ENCODE measurements at places on chromosomes 1 and 21.

- DNase-seq, result no peak
Observed at GRCh38 chr1:93821423-93822144, 57.4 kb downstream of the DNTTIP2 start.

- DNase-seq, result no peak
Observed at GRCh38 chr1:207866471-207867135, 44.3 kb downstream of the CD34 start.

- DNase-seq, result no peak
Observed at GRCh38 chr1:53658489-53659230, 80.3 kb downstream of the GLIS1 start.

DNA sequence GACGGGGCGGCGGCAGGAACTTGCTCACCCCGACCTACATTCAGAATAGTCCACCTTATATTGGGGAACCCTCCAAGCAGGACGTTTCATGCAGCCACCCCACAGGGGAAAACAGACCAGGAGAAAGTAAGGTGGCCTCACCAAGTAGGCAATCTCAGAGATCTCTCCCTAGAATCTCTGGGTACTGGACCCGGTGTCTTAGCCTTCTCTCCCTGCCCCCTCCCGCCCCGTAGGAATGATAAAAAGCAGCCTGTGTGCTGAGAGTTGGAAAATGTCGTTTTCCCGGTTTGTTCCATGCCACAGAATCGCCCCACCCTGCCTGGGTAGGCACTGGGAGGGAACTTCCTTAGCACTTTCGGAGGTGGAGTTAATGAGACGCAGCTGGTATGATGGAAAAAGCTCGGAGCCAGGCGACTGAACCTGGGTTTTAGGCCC is 789 bp upstream of the PTPN14 start:
- no peak for DNase-seq

DNA sequence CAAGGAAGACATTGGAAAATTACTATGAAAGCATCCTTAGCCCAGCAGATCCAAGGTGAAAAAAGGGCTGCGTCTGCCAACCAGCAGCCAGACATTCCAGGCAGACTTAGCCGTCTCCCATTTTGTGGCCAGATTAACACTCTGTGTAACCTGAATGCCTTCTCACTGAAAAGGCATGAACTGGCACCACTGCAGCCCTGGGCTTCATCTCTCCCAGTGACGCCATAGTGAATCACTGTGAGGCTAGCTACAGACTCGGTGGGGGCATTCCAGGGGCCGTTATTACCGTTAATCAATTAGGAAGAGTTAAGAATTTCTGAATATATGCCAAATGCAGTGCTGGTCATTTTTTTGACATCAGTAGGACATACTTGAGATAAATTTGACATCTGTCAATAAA is 627.4 kb downstream of the LMO4 start:
- no peak for DNase-seq
